ENCODE measurements at places on chromosomes 13 and 19.

- no peak for DNase-seq
Measured at GRCh38 chr13:44879452-44880058, 109.7 kb downstream of the NUFIP1 start.

DNA sequence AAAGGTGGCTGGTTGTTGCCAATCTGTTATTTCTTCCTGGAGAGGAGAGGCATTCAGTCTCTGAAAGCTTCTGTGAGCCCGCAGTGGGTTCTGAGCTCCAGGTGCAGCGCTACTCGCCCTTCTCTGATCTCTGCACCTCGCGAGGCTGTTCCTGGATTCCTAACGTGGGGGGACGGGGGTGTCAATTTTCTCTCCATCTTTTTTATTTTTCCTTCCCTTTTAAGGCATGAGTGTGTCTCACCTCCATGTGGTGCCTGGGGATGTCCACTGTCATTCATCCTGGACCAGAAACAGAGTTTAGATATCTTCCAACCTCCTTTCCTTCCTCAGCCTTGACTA, 626 bp downstream of the ZNF233 start:
- no peak for DNase-seq

- no peak for DNase-seq
Measured at GRCh38 chr19:41930926-41931592, 2.8 kb upstream of the ERFL start.

GRCh38 chr13:107291875-107292274, 723.9 kb upstream of the ARGLU1 start:
- DNase-seq = no peak

GRCh38 chr13:101989798-101990350, 412.0 kb downstream of the FGF14 start:
- no peak for DNase-seq

GRCh38 chr13:93304868-93305613, 78.4 kb downstream of the GPC6 start:
- DNase-seq = no peak

GRCh38 chr19:6697291-6697690, 23.2 kb downstream of the C3 start:
- DNase-seq = no peak

GRCh38 chr13:29479716-29480492, 115.6 kb downstream of the SLC7A1 start:
- DNase-seq = no peak

DNA sequence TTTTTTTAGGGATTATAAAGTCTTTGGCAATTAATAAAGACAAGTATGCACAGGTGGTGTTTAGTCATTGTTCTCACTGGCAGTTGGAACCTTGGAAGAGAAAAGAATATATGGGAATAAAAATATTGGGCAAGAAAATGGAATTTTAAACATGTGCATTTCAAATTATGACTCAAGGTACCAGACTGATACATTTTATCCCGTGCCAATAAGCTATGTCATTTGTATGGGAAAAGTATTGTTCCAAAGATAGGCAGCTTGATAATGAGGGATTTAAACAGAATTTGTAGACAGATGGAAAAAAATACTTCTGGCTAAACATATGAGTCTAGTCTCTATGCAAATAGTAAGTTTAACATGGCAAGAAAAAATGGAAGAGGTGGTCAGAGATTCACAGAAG, 169.5 kb upstream of the UFM1 start:
- no peak for DNase-seq

DNA sequence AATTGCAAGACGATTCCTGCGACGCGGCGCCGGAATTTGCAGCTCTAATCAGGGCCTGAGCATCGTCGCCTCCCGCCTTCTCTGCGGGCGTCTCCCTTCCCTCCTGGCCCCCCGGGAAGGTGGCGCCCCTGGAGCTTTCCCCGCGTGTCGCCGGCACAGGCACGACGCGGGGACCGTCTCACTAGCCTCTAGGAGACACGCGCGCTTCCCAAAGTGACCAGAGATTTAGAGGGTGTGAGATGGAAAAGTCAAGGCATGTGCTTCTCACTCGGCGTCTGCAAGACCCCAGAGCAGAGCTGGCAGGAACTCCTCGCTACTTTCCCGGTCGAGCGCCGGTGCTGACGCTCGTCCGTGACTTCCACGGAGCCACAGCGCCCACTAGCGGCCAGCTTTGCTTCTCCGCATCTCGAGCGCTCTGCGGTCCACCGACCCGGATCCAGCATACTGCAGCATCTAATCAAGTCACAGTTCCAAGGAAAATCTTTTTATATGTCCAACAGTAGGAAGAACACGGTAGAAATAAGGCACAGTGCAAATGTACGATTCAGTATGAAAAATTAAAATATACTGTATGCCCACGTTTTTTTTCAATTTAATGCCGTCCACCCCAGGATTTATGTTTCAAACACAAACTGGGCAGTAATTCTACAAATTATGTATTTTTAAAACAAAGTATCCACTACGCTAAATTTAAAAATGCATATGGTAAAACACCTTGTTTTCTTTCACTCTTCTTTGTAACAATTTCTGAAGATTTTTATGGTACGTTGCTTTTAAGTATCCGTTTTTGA, 977 bp upstream of the EFNB2 start:
- DNase-seq = peak; percentile 83

GRCh38 chr13:51832471-51833152, 12.4 kb downstream of the TMEM272 start:
- no peak for DNase-seq

DNA sequence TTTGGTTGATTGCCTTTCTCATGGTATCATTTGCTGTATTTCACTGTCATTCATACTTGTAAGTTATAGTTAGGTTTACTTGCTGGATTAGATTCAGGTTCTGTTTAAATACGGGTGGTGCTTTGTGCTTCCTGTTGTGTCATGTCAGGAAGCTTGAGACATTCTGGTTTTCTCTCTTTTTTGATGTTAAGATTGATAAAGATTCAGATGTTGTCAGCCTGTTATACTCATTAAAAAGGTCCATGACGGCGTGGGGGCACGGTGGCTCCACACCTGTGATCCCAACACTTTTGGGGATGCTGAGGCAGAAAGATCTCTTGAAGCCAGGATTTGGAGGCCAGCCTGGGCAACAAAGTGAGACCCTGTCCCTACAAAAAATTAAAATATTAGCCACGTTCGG, 45.7 kb downstream of the NAA16 start:
- DNase-seq = no peak

DNA sequence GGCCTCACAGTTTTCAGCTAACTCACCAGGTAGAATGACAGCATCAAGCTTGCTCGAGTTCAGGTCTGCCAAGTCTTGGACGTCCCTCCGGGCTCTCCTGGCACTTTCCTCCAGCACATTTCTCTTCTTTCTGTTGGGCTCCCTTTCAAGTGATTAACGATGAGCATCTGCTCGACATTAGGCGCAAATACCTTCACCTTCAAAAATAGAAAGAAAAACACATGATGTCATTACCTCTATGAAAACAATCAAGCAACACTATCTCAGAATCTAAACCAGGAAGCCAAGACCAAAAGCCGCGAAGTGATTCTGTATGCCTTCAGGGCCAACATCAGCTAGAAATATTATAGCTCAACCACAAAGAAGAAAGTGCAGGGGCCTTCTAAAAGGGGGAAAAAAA, 15.4 kb upstream of the CLN5 start:
- no peak for DNase-seq

- no peak for DNase-seq
Measured at GRCh38 chr13:76816394-76816793, 69.8 kb downstream of the KCTD12 start.

DNA sequence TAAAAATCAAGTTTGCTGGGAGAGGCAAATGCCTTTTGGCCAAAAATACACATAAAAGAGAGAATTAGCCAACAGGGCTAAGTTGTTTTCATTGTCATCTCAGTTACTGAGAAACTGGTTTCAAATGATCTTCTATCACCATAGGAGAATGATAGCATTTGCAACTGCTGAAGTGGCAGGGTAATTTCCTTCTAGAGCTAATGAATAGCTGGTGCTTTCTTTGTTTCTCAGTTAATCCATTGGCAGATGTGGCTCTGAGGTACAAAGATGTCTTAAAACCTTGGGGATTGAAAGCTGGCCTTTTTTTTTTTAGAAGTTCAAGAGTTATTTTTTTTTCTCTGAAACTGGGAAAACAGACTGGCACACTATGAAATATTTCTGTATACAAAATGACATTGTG, 332.7 kb upstream of the KLF12 start:
- DNase-seq = no peak

DNA sequence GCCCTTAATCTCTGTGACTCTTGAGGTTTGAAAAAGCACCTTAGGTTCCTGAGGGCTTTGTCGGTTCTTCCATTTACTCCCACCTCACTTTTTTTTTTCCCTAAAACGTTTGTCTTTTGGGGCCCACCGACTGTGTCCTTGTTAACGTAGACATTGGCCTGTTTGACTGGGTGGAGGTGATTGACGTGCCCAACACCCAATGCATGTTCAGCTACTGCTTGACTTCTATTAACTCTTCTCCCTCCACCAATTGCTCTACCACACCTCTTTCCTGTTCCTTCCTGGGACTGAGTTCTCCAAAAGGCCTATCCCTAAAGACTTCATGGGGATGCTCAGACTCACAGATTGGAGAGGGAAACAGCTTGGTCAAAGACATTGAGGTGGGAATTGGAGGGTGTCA, 17.3 kb downstream of the CKM start:
- no peak for DNase-seq

- no peak for DNase-seq
Measured at GRCh38 chr19:46745521-46746280, at the start of gene FKRP. Gene FKRP (plus strand): TSS chr19:46746057. CDS start chr19:46755451, 9,394 bp downstream.

DNA sequence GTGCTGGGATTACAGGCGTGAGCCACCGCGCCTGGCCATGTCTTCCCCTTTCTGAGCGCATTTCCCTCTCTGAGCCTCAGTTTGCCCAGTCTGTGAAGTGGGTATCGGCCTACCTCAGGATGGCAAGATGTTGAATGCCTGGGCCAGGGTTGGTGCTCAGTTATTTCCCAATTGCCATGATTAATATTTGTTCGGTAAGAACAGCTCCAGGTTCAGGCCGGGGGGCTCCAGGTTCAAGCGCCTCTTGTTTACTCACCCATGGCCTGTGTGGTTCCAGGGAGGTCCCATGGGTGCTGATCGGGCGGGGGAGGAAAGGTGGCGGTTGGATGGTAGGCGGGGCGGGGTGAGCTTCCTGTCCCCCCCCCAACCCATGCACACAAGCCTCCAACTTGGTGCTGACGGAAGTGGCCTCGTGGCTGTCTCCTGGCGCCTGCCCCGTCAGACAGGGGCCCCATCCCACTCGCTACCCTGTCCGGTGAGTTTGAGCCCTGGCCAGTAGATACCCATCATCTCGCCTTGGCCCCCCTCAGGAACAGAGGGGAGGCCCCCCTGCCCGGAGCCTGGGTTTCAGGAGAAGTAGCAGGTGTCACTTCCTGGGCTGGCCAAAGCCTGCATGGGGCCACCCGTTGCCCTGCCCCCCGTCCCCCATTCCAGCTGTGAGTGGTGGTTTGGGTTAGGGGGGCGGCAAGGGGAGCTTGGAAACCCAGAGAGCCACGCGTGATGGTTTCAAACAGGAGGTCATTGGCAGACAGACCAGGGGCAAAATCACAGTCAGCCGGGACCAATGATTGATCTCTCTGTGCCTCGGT, at the start of gene FCHO1:
Gene FCHO1, plus strand, starts transcription at position 375 of the 809 bp plus-strand sequence. CDS start 3,688 bp downstream, outside the sequence.
- peak; percentile 69 for DNase-seq

DNA sequence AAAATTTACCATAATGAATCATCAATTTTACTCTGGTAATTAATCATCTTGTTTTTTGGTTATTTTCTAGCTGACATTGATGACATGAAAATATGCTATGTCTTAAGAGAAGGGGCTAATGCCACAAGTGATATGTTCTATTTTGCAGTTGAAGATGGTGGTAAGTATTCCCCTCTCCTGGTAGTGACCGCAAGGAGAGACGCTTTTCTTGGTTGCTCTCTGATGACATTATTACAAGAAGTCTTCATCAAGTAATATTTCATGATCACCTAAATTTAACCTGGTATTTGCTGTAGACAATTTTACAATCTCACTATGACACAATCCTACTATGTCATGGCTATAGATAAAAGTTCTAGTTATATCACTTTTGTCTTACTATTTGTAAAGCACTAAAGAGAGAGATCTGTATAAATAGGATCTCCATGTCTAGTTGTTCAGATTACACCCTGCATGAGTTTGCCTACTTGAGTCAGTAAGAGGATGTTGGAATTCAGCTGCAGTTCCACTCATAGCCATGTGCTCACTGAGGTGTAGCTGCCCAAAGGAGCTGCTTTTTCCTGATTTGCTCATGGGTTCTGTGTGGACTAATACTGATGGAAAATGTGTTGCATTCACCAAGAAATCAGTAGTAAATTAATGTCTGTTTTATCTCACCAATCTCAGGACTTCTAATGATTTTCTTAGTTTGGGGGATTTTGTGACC, 10.9 kb downstream of the FREM2 start:
- DNase-seq = no peak

DNA sequence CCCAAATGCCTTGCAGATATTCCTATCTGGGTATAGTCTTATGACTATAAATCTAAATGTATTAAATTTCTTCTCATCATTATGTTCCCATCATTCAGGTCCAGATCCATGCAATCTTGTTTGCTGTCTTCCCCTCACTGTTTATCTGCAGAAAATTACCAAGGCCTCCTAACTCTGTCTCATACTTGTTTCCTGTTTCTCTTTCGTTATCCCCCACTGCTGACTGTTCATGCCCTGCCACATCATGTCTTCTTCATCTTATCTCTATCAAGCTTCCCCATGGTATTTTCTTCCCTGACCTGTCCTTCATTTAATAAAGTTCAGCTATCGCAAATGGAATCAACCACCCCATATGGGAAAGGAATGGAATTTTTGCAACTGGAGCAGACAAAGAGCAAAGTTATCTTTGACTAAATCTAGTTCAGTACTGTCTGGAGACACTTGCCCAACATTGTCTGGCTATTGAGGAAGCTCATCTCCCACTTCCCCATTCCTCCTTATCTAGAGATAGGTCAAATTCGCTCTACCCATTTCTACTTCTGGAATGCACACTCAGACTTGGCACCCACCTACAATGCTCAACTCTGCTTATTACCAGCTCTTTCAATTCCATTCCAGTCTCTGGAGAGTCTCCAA, 1358.1 kb downstream of the EFNB2 start:
- no peak for DNase-seq

DNA sequence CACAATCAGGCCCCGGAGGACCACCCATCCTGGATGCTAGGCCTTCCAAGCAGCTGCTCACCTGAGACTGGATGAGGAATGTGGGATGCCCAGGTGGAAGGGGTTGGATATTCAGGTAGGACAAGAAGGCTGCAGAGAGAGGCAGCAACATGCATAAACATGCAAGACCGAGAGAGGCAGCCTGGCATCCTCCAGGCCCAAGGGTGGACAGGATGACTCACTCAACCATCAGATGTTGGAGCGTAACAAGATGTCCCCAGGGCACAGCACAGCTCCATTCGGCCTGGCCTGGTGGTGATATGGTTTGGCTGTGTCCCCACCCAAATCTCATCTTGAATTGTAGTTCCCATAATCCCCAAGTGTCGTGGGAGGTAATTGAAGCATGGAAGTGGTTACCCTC, 10.0 kb upstream of the CABP5 start:
- DNase-seq = no peak

- DNase-seq = no peak
Measured at GRCh38 chr13:99892866-99893504, 78.6 kb downstream of the ZIC5 start.

- DNase-seq = no peak
Measured at GRCh38 chr13:97141097-97141496, 81.0 kb upstream of the MBNL2 start.

All from stimulated activated CD8-positive, alpha-beta memory T cell treated with anti-CD3 and anti-CD28 coated beads, Interleukin-4, amount 100 ng/mL, for 1 hour (primary cell).